Spinal cord (tissue), 10 donors: ENCODE measurements at places on chromosomes 1 and 21.

DNA sequence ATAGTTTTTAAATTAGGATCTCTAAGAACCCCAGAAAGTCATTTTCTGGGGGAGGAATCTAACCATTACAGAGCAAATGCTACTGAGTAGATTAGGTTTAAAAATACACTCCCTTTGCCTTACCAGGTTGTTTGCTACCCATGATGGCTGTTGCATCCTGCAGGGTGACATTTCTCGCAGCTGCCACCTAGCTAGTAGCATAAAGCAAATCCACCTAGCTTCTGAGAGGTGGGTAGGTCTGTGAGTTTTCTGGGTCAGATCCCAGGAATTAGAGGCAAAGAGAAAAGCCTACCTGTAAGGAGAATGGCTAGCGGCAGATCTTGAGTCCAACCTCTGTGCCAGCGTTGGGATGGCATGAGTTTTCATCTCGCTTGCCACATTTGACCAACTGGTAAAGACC, 95.9 kb downstream of the DAB1 start:
- DNase-seq: no peak

GRCh38 chr1:46605232-46605631, 1.2 kb upstream of the MKNK1 start:
- DNase-seq: no peak

- no peak for DNase-seq
Measured at GRCh38 chr1:24186993-24187790, at the start of gene IFNLR1. Gene IFNLR1 (minus strand): TSS chr1:24187289. CDS start chr1:24187248, 41 bp downstream.

DNA sequence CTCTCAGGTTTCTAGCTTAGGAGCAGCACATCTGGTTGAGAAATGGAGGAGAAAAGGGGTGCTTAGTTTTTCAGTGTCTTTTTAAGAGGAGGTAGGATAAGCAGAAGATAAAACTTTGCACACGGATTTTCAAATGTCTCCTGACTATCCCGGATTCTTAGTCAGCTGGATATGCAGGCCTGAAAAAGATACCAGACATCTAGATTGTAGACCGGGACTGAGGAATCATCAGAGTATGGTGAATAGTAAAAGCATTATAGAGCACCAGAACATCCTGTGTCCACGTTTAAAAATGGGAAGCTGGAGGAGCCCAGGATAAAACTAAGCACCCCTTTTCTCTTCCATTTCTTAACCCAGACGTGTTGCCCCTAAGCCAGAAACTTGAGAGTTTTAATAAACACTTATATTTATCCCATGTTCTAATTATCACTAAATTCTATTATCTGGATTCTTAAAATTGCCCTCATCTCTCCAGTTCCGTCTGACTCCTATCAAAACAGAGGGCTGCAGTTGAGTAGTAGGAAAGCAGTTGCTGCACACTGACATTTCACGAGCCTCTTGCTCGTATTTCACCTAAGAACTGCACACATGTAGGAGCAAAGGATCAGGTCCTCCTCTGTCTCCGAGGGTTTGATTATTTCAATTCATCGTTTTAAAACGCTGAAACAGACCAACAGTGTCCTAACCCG, 609 bp downstream of the PIGK start:
- peak; percentile 1 for DNase-seq

DNA sequence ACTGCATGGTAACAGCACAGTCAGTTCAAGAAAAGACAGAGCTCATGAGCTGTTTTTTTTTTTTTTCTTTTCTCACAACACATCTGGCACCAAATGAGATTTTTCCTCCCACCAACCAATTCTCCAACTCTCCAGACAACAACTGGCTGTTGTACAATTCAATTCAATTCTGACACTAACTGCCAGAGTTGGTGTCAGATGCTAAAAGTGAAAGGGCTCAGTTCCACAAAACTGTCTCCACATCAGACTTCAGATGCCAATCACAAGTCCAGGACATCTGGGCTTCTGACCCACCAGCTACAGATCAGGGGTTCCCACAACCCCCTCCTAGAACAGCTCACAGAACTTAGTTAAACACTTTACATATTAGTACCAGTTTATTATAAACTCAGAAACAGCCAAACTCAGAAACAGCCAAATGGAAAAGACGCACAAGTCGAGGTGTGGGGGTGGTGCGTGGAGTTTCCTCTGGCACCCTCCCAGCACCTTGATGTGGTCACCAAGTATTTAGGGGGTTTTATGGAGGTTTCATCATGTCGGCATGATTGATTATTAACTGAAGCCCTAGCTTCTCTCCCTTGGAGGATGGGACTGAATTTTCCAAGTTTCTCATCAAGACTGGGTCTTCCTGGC, 39.2 kb upstream of the LRRC8D start:
- no peak for DNase-seq

DNA sequence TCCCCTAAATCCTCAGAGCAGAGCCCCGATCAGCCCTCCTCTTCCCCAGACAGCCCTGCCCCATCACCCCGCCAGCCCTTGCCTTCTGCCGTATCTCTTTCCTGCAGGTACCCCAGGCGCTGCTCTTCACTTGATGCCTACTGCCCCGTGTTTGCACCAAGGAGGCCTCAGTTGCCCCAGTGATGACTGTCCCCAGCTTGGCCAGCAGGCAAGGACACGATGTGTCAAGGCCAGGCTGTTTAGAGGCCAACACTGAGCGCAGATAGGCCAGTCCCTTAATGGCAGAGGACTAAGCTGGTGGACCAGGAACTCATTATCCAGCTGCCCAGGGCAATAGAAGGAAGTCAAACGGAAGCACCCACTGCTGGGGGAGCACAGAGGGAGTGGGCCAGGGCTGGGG, 68.4 kb downstream of the CAMK2N1 start:
- DNase-seq: no peak

DNA sequence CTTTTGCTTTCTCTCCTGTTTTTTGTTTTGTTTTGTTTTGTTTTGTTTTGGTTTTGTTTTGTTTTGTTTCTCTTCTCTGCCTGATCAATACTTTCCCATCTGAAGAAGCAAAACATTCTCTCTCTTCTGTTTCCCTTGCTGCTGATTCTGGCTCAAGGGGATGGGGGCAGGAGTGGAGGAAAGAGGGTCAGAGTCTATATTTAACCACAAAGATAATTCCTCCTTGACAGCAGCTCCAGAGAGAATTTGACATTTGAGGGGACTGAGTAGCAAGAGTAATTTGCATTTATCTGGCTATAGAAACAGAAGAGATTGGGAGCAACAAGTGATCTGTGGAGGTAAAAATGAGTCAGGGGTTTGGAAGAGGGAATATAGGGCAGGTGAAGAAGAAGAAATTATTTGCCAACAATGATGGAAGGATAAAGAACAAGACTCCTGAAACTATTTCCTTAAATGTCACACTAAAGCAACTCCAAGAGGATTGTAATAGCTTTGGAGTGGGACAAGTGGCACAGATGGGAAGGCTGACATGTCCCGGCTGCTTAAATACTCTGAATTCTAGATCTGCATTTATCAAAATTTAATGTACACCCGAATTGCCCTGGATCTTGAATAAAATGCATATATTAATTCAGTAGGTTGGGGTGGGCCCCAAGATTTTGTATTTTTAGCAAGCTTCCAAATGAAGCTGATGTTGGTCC, 349.3 kb upstream of the PLXNA2 start:
- no peak for DNase-seq

GRCh38 chr1:38766125-38766524, 93.4 kb downstream of the RRAGC start:
- no peak for DNase-seq

DNA sequence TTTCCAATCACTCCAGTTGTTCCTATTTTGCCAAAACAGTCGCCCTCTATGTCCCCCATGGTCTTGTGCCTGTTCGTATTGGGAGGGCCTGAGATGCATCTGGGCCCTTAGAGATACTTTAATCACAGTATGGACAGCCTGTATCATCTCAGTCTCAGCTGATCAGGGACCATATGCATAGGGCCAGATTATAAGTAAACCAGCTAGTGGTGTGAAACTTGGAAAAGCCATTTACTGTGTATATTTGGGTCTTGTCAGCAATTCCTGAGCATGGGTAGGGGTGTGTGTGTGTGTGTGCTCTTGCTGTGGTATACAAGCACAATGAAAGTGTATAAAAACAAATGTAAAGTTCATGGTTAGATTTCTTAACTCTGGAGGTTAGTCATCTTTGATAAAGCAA, 22.8 kb downstream of the SH3BGR start:
- no peak for DNase-seq

DNA sequence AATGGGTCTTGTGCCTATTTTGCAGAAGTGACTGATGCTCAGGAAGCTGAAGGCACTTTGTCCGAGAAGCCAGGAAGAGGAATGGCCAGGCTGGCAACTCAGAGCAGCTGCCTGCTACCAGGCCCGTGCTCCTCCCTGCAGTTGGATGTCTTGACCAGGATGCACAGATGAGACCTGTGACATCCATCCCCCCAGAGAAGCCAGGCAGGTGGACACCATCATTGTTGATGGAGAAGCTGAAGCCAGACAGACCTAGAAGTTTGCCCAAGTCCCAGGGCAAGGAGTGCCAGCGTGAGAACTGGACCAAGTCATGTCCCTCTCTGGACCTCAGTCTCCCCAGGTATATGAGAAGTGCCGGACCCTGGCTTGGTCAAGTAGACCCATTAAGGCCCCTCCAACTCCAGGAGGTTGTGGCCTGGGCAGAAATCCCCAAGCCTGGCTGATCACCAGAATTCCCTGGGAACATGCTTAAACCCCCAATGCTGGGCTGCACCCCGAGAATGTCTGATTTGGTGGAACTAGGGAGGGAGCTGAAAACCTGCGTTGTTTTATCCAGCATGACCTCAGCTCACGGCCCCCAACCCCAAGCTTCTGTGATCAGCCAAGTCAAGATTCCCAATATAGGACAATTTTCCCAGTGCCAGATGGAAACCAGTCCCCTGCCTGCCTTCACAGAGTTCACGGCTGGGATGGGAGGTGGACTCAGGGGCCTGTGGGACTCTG, 82.4 kb downstream of the CAMK2N1 start:
- no peak for DNase-seq

GRCh38 chr21:38097789-38098188, 159.0 kb upstream of the KCNJ15 start:
- no peak for DNase-seq
